ENCODE measurements at places on chromosomes 5 and 9.

GRCh38 chr9:127754099-127755060 is 19.3 kb upstream of the TOR2A start:
- DNase-seq = no peak

DNA sequence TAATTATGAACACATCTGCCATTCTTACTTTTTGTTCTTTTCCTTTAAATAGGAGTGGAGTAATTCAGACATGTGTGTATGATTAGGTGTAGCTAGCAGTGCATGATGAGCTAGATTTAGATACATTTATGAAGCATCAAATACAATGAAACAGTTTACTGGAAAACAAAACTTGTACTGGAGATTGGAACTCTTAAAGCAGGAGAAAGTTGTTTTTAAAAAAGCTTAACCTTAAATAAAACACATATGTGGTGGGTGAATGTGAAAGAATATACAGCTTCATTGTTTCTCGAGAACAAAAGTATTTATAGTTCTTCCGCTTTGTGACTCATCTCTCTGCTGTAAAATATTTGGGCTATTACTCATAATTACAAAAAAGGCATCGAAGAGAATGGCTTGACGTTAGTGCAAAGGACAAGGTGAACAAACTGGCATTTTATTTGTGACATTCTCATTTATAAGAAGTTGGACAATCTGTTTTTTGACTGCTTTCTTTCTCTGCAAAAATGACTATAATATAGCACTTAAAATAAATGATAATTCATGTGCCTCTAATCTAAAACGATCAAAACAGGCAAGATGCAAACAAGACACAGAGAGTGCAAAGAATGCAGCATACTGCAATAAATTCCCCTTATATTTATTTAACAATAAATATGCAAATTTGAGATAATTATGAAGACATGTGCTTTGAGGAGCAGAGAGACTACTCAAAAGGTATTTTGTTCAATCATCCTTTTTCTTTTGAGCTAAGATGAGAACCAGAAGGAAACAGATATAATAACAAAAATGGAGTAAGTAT is 478.8 kb downstream of the CETN3 start:
- DNase-seq = no peak

GRCh38 chr5:6716629-6717149 is 3.5 kb downstream of the TENT4A start:
- no peak for DNase-seq

DNA sequence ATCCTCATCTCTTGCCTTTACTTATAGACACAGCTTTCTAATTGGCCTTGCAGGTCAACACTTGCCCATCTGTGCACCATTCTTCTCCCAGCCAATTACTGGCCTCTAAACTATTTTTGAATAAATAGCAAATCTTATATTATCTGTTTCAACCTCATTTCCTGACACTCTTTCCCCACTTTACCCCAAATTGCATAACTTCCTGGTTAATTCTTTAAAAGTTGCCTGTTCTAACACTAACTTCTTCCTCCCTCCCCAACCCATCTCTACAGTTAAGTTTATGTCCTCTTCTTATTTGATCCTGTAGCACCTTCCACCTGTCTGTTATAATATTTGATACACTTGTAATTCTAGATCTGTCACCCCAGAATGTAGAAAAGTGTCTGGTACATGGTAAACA is 372.1 kb downstream of the PDE4D start:
- no peak for DNase-seq

GRCh38 chr5:33339413-33339812 is 101.4 kb upstream of the TARS1 start:
- no peak for DNase-seq

GRCh38 chr5:76546497-76547102 is 76.6 kb downstream of the F2RL2 start:
- DNase-seq = no peak
